ENCODE measurements at places on chromosomes 11 and 22. TPM values are rescaled to one million over a fixed set of nuclear protein-coding genes. Genes with fewer than 3 reads are reported as not detected.

MYRF gene
- 26.3 TPM for total RNA-seq

TH gene
- total RNA-seq: not detected

YPEL1 gene
- 0.37 TPM for total RNA-seq

RASD2 gene
- total RNA-seq: 0.89 TPM

CHKA gene
- total RNA-seq: 14.0 TPM

FGF3 gene
- not detected for total RNA-seq

SULT4A1 gene
- 0.30 TPM for total RNA-seq

SERPING1 gene
- total RNA-seq: 4.5 TPM

OLFML1 gene
- not detected for total RNA-seq

ADM2 gene
- total RNA-seq: 6.5 TPM

RIC3 gene
- total RNA-seq: not detected

GNB1L gene
- total RNA-seq: 5.3 TPM

CHRM1 gene
- not detected for total RNA-seq

ST14 gene
- not detected for total RNA-seq

OR4P4 gene
- total RNA-seq: not detected

OR52A1 gene
- total RNA-seq: not detected

WDR74 gene
- 36.8 TPM for total RNA-seq

FXYD2 gene
- total RNA-seq: not detected

CD3D gene
- not detected for total RNA-seq

APOL3 gene
- 9.7 TPM for total RNA-seq

IGSF9B gene
- total RNA-seq: under 0.01 TPM

DLG2 gene
- 2.1 TPM for total RNA-seq

MYBPC3 gene
- not detected for total RNA-seq

CDCA5 gene
- 6.0 TPM for total RNA-seq

Measured in smooth muscle cell of the umbilical artery (primary cell).